D721Med (cell line): ENCODE measurements at places on chromosomes 13 and 19.

DNA sequence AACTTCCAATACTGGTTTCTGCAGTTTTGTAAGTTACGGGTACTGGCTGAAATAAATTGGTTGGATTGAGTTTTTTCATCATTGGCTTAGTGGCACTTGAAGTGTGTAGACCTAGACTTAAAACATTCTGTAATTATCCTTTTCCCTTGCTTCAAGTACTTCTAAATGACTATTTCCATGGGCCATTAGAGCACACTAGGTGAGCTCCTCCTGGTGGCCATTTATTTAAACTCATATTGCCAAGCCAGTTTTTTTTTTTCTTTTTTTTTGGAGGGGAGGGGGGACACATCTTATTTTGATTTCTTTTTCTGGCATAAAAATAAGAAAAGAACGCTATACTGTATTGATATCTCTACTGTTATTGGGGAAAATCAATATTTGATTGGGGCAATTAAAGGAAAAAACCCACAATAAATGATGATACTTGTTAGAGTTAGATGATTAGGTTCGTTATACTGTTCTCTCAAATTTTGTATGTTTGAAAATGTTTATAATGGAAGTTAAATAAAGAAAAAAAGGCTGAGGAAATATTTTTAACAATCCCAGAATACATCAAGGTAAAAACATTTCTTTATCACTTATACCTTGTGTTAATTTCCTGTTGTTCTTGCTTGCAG, 82.9 kb downstream of the PDS5B start:
- no peak for DNase-seq

DNA sequence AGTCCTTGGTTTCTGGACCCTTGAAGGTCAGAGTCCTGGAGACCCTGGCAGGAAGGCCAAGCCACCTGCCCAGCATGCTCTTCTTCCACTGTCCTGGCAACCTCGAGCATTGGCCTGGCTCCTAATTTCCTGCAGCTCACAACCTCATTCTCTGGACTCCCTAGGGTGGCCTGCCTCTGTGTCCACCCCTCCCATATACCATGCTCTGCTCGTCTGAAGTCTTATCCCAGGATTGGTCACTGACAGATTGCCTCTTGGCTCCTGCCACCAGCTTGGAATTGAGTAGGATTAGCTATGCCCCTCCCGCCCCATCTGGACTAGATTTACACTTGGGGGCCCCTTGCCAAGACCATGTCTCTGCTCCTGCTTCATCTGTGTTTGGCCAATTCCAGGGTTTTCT, 17.1 kb upstream of the WASF3 start:
- DNase-seq, result peak; percentile 38

- DNase-seq, result no peak
Observed at GRCh38 chr13:33016414-33017322, at the start of gene KL. Gene KL, plus strand, starts transcription at chr13:33016423. Its CDS starts 18 bp downstream, at chr13:33016441.

DNA sequence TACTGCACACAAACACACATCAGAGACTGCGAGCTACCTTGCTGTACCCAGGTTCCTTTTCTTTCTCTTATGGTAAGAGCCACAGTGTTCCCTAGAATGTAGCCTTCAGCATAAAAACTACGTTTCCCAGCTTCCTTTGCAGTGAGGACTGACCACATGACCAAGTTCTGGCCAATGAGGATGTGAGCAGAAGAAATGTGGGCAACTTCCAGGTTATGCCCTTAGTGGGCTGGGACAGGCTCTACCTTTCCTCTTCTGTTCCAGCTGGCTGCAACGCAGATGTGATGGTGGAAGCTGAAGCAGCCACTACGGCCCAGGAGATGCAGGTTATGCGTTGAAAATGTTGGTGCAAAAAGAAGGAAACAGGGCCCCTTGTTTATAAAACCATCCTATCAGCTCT, 27.5 kb downstream of the VRK3 start:
- peak; percentile 79 for DNase-seq

DNA sequence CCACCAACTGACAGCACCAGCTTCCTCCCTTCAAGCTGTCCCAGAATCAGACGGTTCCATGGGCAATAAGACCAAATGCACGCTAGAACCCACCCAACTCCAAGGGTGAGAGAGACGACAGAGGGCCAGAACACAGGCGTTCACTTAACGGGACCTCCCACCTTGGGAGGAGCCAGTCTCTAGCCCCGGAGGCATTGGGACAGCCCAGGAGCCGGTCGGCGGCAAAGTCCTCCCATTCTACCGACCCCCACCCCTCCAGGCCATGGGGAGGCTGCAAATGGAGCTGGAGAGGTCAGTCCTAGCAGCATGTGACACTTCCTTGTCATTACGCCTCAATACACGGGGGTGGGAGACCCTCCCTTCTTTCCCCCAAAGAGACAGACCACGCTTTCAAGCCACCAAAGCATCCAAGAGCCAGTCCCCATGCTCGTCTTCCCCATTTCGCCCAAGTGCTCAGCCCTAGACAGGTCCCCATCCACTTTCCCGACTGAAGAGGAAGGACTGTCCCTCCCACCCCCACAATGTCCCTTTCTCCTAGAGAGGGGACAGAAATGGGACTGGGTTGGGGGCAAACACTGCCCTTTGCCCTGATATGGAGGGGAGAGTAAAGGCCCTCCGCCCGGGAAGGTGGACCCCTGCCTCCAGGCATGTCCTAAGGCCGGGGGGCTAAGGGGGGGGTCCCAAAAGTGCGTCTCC, 964 bp downstream of the KHSRP start:
- no peak for DNase-seq
